Smooth muscle cell of the pulmonary artery (primary cell): ENCODE measurements at places on chromosomes 4 and X. TPM values are rescaled to one million over a fixed set of nuclear protein-coding genes. Genes with fewer than 3 reads are reported as not detected.

STARD8 gene
- 1.6 and 3.1 TPM in 2 replicates for total RNA-seq

GJB1 gene
- not detected in 2 replicates for total RNA-seq

MAGEB2 gene
- not detected in 2 replicates for total RNA-seq

MAPK10 gene
- total RNA-seq = 8.8 and 19.0 TPM in 2 replicates

MAGEA9B gene
- not detected in 2 replicates for total RNA-seq

ADH1C gene
- 0.07 and 0.23 TPM in 2 replicates for total RNA-seq

CDKL2 gene
- 0.39 and 2.3 TPM in 2 replicates for total RNA-seq

KLHL13 gene
- total RNA-seq = 8.6 and 10.6 TPM in 2 replicates

NLRP2B gene
- total RNA-seq = under 0.01 TPM in 1 of 2 replicates, not detected in the other

GLRA3 gene
- total RNA-seq = not detected in 2 replicates

PRPS2 gene
- 15.9 and 25.2 TPM in 2 replicates for total RNA-seq

PNMA5 gene
- total RNA-seq = not detected in 2 replicates
